Activated CD4-positive, alpha-beta T cell treated with anti-CD3 and anti-CD28 coated beads, Interleukin-2, Interleukin-6, amounts not matched to agents 100 ng/mL and 50 ng/mL, durations not matched to agents 16 hours and 8 hours (primary cell): ENCODE measurements at places on chromosomes 4 and X.
A peak's percentile ranks its signal among the peaks of the same experiment; 100 is the strongest.

DNA sequence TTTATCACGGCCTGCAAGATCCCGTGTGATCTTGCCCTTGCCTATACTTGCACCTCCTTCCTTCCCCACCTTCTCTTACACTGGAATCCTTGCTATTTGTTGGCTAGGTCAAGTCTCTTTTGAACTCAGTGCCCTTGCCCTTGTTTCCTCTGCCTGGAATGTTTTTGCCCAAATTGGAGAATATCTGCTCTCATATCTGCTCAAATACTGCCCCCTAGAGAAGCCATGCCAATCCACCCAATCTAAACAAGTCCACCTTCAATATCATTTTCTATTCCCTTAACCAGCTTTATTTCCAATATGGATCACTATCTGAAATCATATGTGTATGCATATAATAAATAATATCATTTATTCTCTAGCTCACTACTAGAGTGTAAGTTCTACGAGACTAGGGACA, 1044.2 kb upstream of the FTHL17 start:
- DNase-seq = no peak

- DNase-seq = no peak
Observed at GRCh38 chr4:1469043-1469442, 62.8 kb upstream of the NKX1-1 start.

DNA sequence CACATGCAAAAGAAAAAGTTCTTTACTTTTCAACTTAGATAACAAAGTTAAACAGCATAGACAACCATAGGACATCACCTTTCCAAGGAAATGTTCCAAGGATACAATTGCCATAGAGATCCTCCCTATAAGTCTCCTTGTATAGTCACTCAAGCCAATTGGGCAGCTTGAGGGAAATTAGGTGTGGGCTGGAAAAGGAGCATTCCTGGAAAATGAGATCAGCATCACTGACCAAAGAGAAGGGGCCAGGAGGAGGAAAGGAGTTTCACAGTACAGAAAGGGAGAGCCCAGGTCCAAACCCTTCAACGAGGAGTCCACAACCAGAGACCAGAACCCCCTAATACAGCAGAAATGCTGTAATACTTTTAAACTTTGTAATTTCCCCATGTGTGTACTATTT, 91.5 kb upstream of the PPARGC1A start:
- DNase-seq = no peak

GRCh38 chr4:101865501-101866062, 75.1 kb downstream of the BANK1 start:
- DNase-seq = no peak

- no peak for DNase-seq
Observed at GRCh38 chr4:127533028-127533700, 99.6 kb upstream of the INTU start.

- no peak for DNase-seq
Observed at GRCh38 chrX:120726294-120726693, 96.4 kb upstream of the C1GALT1C1 start.

GRCh38 chr4:184620212-184620867, 28.9 kb downstream of the CASP3 start:
- no peak for DNase-seq

DNA sequence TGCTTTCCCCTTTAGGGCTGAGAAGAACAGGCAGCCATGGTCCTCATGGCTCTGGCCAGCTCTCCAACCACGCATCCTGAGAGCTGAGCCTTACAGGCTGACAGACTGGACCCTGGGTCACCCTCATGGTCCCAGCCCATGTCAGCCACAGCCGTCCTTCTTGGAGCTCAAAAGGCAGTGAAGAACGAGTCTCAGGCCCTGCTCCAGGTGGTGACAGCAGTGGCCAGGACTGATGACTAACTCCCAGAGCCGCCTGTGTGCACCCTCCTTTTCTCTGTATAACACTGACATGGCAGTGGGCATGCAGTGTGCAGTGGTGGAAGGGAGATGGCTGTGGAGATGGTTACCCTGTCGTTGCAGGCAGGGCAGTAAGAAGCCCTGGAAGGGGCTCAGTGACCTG, 10.3 kb upstream of the DUSP9 start:
- no peak for DNase-seq

DNA sequence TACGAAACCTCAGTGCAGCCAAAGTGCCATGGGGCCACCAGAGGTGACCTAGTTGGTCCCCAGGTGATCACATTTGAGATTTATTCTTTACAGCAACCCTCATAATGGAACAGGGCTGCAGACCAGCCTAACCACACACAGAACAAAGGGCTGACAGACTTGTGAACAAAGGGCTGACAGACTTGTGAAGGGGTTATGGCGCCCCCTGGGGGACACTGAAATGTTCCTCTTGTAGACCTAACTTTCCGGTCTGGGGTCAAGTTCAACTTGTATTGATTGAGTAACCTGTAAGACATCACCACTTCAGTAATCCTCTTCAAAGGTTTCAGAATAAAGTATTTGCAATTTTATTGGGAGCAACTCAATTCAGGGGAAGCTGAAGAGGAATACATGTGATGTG, 175.9 kb upstream of the RPS6KA3 start:
- DNase-seq = peak; percentile 87

- DNase-seq = no peak
Observed at GRCh38 chr4:180116840-180117239, 2126.4 kb upstream of the TENM3 start.

DNA sequence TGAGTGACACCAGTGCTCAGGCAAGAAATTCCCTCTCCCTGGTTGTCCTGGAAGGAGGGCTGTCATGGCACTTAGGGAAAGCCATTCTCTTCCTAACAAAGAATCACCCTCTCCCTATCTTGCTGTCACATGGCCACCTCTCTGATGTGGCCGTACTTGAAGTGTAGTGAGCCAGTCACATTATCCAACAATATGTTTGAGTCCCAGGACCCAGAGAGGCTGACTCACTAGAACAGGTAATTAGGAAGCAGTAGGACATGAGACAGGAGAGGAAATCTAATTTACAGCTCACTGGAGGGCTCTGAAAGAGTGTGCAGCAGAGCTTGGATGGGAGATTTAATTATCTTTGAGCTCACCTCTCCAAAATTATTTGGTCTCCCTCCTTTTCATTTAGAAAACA, 299.1 kb downstream of the ARHGAP24 start:
- DNase-seq = no peak

GRCh38 chrX:9498236-9498635, 33.4 kb downstream of the TBL1X start:
- no peak for DNase-seq

DNA sequence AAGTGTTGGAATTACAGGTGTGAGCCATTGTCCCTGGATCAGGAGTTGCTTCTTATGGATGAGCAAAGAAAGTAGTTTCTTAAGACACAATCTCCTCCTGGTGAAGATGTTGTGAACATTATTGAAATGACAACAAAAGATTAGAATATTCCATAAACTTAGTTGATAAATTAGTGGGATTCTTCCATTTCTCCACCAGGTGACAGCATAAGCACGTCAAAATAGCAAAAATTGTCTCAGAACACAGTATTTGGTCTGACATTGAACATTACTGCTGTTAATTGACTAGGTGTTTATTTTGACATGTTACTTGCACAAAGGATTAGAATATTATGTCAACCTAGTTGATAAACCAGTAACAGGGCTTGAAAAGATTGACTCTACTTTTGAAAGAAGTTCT, 21.6 kb downstream of the CLDN34 start:
- DNase-seq = no peak

GRCh38 chrX:150872773-150873336, 25.6 kb downstream of the CD99L2 start:
- no peak for DNase-seq

DNA sequence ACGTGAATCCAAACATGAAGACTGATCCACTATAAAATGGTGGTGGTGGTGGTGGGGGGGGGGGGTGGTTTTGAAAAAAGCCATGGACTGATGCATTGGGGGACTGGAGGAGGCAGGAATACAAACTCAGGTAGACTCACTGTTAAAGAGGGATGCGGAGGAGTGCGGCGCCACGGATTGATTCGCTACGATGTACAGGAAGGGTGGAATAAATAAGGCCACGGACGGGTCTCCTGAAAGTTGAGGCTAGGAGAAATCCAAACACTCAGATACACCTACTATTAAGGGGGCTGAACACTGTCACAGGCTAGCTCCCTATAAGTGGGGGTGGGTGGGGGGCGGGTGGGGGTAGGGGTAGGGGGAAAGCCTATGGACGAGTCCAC, 591 bp downstream of the ELK1 start:
- DNase-seq = no peak

- no peak for DNase-seq
Observed at GRCh38 chrX:2901367-2902036, 27.6 kb downstream of the ARSD start.

DNA sequence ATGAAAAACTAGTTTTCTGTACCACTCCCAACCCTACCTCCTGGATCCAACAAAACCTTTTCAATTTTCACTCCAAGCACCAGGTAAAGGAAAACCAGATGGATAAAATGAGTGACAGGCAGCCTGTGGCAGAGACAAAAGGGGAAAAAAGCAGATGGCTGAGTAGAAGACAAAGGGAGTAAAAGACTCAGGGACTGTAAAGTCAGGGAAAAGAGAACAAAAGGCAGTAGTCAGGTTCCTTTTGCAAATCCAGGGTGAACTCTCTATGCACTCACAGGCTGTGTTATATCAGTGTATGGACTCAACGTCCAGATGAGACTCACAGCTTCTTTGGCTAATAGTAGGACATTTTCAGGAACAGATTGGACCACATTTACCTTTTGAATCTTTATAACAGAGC, 54.2 kb downstream of the QRFPR start:
- no peak for DNase-seq

DNA sequence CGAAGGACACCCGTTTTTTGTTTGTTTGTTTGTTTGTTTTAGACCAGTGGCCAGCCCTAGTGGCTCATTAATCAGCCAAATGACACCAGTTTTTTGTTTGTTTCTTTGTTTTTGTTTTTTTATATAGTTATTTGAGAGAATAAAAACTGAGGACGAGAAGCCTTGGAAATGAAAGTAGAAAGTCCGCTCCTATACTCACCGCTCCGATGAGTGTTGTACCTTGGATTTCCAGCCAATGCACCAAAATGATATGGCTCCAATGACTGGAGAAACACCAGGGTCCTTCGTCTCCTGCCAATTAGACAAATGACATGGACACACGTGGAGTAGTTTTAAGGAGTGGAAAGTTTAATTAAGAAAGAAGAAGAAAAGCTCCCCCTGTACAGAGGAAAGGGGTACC, 87.9 kb downstream of the ZXDA start:
- DNase-seq = no peak
